Activated CD4-positive, CD25-positive, alpha-beta regulatory T cell treated with anti-CD3 and anti-CD28 coated beads, Interleukin-2, amount 50 U/mL, for 72 hours (primary cell): ENCODE measurements at places on chromosomes 16 and 17.
A peak's percentile ranks its signal among the peaks of the same experiment; 100 is the strongest.

DNA sequence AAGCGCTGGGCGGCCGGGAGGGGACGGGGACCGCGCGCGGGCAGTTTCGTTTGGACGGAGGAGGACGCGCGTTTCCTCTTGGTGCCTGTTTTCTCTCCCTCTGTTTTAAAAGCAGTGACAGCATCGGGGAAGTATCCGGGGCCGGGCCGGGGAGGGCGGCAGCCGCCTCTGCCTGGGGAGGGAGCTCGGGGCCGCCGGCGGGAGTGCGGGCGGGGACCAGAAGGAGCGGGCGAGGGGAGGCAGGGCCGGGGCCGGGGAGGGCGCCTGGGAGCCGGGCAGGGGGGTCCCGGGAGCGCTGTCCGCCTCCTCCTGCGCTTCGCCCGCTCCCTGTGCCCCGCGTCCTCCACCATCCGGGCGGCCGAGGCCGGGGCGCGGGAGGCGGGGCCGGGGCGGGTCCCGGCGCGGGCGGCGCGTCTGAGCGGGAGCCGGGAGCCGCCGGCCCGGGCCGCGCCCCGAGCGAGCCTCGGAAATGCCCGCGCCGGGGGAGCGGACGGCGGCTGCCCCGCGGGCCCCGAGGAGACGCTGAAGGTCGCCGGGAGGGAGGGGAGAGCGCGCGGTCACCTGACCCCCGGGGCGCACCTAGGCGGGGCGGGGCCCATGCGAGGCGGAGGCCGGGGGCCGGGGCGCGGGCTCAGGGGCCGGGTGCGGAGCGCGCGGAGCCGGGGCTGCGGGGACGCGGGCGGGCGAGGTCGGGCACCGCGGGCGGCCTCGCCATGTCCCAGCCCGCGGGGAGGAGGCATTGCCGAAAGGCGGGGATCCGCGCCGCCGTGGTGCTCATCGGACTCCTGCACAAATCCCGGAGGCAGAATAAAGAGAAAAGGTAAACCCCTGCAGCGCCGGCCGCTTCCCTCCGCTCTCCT is 57.3 kb downstream of the RAP1GAP2 start:
- DNase-seq = peak; percentile 44

GRCh38 chr16:81469710-81470535 is 25.3 kb downstream of the CMIP start:
- DNase-seq = no peak

DNA sequence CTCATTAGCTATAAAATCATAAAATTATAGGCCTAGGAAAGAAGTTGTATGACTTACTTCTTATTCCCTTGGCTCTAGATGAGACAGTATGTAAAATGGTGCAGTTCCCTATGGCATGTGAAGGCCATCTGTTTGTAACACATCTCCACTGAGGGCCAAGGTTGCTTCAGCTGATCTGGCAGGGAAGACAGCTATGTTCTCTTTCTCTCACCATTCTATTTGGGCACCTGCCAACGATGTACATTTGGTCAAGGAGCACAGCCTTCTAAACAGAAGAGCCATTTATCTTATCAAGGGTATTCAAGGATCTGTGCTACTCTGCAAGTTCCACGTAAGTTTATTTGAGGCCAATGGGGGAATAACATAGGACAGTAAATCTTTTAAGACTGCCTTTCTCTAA is 129.8 kb upstream of the TOM1L1 start:
- DNase-seq = no peak

DNA sequence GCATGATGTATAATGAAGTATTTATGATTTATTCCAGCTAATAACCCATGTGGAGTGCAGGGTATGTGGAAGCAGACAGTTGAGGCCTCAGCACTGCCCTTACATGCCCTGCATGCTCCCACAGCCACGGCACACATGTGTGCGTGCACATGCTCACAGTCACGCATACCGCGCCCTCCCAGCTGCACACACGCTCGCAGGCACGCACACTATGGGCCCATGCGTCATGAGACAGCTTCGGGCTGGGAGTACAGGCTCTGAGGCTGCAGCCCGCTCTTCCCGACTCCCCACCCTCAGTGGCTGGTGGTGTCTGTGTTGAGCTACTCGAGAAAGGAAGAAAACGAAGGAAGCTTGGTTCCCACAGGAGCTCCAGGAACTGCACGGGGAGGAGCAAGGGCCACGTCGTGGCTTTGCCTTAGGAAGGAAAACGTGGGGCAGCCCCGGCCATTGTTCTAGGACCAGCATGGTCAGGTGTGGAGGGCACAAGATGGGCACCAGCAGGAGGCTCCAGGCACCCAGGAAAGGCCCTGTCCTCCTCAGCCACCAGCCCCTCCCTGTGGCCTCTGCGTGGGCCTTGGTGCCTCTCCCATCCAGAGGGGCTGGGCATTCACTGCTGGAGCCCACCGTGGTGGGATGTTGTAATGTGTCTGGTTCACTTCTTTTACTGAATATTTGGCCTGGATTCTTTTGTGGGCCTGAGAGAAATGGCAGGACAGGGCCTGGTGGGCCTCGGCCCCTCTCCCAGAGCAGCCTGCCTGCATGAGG is 27.5 kb upstream of the CDH15 start:
- no peak for DNase-seq

DNA sequence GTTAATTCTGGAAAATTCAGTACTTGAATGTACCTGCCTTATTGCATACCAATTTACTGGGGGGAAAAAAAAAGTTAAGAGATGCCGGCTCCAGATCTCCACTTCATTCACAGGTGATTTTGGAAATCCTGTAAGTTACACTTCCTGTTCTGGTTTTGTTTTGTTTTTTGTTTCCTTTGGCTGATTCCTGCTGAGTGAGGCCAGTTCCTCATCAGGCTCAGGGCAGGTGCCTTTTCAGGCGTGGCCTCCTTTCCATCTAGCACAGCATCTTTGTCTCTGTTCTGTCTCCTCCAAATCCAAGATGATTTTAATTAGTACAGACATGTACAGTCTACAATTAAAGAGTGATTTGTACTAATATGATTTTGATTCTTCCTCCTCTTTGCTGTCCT is 19.2 kb downstream of the CYB561 start:
- no peak for DNase-seq

- no peak for DNase-seq
These were observed 70.5 kb downstream of the GAS7 start for GRCh38 chr17:10127819-10128425.

GRCh38 chr16:1572673-1573072 is 39.2 kb downstream of the IFT140 start:
- DNase-seq = no peak

DNA sequence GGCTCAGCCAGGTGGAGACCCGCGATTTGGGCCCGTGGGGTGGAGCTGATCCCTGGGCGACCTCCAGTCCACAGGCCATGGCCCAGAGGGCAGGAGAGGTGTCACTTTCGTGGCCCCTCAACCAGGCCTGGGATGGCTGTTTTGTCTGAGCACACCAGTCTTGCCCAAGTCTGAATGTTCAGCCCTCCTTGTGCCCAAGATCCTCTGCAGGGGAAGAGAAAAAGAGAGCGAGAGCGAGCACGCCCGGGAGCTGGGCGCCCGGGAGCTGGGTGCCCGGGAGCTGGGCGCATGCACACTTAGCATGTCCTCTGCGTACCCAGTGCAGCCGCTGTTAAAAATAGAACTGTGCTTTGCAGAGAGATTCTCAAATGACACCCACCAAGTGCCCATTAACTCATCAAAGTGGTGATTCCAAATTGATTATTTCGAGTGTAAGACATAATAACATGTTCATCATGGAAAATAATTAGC is 403.3 kb upstream of the TNRC6C start:
- no peak for DNase-seq

- no peak for DNase-seq
These were observed 26.7 kb downstream of the CYB5B start for GRCh38 chr16:69451166-69451565.

DNA sequence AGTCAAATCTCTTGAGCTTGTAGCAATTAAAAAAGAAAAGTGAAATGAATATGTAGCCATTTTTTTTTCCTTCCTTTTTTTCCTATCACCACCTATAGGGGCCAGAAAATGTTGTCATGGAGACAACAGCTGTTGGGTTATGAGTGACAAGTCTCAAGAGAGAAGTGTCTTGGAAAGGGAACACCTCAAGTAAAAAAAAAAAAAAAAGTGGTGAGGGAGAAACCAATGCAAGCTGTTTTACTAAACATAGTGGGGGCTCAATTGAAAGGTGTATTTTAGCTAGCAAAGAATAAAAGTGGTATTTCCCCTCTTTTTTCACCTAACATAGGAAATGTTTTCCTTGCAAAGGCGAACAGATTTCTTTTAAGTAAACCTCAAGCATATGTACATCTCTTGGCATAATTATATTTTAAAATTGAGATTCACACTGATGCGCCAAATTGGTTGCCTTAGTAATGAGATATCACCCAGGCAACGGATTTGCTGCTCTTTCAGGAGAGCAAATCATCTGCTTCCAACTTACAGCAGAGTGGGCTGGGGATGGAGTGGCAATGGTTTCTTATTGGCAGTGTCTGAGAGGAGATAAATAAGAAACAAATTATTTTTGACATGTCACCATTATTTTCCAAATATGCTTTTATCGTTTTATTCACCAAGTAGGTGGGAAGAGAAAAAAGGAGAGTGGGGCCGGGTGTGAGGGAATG is 183.6 kb downstream of the MYO1D start:
- no peak for DNase-seq

DNA sequence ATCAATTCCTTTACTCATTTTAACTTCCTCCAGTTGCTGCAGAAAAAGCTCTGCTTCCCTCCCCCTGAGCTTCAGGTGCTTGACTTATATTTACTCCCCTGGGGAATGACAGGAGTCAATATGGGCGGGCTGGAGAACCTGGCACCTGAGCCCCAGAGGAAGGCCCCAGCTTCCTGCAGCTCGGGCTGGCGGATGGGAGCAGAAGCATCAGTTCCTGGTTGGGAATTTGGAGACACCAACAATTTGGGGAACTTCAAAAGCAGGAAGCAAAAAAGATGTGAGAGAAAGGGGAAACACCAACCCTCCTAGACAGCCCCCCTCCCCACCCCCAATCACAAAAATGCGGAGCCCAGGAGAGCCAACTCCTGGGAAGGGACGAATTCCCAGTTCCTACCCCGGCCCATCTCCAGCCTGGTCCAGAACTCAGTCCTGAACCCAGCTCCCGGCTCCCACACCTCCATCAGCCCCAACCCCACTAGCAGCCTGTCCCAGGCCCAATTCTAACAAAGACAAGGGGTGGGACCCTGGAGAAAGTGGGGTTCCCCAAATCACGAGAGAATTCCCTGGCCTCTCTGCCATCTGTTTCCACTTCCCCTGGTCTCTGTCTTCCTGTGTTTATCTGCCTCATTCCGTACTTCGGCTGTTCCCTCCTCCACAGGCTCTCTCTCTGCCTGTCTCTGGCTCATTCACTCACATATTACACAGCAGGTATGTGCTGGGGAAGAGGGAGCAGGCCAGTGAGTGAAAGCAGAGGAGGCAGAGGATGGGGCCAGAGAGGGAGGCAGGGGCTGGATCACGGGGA is 16.2 kb upstream of the ASGR2 start:
- DNase-seq = no peak

GRCh38 chr17:44556832-44557606 is at the start of gene FZD2:
Gene FZD2 (plus strand): TSS chr17:44557484. CDS start chr17:44557689, 205 bp downstream.
- peak; percentile 34 for DNase-seq

DNA sequence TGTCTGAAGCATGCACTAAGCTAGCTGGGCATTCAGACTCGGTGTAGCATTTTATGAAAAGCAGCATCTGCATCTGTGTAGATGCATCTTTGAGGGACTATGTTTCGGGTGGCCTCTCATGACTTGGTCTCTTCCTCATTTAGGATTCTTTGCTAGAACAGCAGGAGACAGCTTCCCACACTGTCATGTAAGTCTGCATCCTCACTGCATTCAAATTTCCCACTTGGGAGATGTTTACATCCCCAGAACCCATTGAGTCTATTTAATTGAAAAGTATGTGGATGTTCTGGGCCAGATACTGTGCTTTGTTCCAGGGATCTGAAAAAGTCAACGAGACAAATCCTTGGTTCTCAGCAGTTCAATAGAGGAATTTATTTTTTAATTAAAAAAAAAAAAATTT is 198.6 kb upstream of the EEF2KMT start:
- DNase-seq = no peak

- no peak for DNase-seq
These were observed 2.9 kb upstream of the EPX start for GRCh38 chr17:58189436-58190146.

DNA sequence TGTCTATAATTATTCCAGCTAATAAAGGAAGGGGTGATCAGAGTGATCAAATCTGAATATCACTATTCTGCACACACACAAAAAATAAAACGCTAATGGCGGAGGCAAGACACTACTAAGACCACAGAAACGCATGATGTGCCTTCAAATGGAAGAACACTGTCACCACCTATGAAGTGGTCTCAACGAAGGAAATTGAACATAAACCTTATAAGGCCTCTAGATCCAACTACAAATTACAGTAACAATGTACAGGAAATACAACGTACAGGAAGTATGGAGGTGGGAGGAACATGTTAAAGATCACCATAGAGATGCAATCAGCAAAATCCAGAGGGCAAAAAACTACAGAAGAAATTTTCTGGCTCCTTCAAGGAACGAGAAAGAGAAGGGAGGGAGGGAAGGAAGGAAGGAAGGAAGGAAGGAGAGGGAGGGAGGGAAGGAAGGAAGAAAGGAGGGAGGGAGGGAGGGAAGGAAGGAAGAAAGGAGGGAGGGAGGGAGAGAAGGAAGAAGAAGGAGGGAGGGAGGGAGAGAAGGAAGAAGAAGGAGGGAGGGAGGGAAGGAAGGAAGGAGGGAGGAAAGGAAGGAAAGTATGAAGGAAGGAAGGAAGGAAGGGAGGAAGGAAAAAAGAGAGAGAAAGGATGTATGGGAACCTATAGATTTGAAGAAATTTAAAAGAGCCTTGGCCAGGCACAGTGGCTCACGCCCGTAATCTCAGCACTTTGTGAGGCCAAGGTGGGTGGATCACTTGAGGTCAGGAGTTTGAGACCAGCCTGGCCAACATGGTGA is 3.1 kb upstream of the SGCA start:
- no peak for DNase-seq

- DNase-seq = no peak
These were observed 136.0 kb upstream of the IRX3 start for GRCh38 chr16:54422569-54422978.

- no peak for DNase-seq
These were observed 85.3 kb upstream of the GSE1 start for GRCh38 chr16:85527767-85528297.

DNA sequence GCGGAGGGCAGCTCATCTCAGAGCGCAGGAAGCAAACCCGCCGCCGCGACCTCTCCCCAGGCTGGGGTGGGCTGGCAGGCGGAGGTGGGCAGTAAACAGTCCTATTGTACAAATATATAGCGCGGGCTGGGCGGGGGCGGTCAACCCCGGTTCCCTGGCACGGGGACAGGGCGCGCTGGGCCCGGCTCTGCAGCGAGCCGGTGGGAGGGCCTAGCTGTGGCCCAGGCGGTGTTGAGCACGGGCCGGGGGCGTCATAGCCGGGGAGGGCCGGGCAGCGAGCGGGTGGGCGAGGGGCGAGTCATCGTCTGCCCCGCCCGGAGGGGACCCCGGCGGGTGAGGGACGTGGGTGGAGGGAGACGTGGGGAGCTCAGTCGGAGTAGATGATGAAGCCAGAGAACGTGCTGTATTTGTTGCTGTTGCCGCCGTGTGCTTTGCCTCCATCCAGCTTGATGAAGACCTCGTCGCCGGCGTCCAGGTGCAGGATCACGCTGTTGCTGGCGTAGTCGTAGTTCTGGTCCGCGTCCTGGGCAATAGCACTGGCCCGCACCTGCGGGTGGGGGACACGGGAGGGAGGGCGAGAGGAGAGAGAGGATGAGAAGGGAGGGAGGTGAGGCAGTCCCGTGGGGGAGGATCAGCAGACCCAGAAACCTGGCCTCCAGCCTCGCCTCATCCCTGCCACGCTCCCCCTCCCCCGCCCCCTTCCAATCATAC is 8.1 kb downstream of the C1QL1 start:
- no peak for DNase-seq
